ENCODE measurements at places on chromosomes 2 and 18. TPM values are rescaled to one million over a fixed set of nuclear protein-coding genes. Genes with fewer than 3 reads are reported as not detected.

Gene SULT6B1
- polyA plus RNA-seq = not detected

DNA sequence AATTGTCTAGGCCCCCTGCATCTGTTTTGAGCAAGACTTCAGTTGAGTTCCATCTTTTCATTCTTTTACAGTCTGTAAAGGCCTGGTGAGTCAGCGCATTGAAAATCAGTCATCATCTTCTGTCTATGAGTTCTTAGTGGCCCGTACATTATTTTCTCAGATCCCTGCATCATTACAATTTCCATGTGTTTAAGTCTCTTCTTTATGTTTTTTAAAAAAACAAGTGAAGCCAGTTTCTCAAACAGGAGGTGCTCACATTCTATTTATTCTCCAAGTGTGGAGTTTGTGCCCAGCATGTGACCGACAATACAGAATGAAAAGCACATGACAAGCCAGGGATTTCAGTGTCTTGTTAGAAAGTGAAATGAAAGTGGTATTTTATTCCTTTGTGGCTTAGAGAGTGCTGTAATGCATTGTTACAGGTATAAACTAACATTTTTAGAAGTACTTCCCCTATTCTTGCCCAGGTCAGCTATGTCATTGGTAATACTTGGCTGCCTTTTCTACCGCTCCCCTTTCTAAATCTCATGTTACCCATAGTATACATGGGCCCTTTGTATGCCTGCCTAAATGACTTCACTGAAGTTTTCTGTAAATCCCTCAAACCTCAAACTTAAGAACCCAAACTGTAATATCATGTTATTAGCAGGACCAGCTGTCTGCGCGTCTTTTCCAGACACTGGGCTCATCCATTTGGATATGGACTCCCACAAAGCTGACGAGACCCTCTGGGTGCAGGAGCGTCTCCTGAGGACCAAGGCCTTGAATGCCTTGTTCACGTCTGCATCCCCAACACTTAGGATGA lies 67.6 kb downstream of the FEZ2 start:
- no peak for DNase-seq

Gene CRYGC
- polyA plus RNA-seq = not detected

Gene SH3YL1
- polyA plus RNA-seq = 141 TPM

DNA sequence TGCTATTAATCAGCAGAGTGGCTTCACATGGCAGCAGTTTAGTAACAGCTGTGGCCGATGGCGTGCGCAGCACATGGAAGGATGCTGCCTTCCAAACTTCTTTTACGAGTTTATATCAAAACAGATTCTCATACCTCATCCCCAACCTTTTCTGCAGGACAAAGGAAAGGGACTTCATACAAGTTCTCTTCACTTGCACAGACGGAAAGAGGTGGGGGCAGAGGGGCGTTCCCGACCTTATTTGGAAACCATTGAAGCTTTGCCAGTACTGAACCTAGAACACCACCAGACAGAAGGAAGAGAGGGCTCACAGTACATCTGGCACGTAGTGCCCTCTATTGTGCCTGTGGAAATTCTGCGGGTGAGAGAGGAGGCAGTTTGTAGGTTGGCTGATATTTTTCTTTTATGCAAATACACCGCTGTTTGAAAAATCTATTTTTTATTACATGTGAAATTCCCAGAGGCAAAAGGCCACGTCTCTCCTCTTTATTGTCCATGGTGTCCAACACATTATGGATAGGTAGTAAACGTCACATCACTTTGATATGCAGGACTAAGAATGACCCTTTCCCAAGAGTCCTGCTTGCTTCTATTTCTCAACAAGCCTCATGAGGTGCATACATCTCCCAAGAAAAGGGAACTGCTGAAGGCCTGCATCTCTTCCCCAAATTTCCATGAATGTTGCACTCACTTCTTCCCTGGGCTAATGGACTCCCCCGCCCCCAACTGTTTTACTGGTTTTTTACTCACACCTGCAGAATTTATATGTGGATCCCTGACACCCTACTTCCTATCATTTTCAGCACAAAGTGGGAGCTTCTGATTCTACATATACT lies 31.3 kb downstream of the COLEC12 start:
- no peak for DNase-seq

GRCh38 chr2:10709290-10709939 lies 12.0 kb upstream of the ATP6V1C2 start:
- DNase-seq = no peak

Gene TTN
- polyA plus RNA-seq = 1.2 TPM

Gene FAM124B
- 2.6 TPM for polyA plus RNA-seq

GRCh38 chr18:2905854-2906703 lies 59.3 kb downstream of the EMILIN2 start:
- no peak for DNase-seq

- no peak for DNase-seq
Observed at GRCh38 chr2:145812165-145812554, 1292.2 kb upstream of the ZEB2 start.

DNA sequence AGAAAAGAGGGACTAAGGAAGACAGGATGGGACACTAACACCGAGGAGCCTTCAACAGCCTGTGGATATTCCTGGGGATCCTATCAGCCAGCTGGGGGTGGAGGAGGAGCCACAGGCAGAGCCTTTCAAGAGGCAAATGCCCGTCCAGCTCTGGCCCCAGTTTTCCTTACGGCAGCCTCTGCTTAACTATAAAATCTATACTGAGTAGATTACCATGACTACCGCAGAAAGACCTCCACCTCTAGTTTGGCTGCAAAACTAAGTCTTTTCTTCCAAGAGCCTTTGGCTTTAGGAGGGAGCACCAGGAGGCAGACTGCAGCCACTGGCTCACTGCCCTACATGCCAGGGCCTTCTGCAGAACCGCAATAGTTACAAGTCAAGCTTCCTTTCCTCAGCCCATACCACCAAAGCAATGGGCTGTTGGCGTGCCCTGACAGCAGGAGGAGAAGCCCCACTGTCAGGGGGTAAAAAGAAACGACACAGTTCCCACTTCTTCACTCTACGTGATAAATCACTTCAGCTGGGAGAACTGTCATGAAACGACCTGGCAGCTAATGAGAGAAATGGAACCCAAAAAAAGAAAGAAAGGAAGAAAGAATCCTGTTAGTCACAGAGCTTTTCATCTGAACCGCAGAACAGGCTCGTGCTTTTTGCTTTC lies 25.1 kb upstream of the CREB1 start:
- no peak for DNase-seq

Gene CELF4
- polyA plus RNA-seq = 2.9 TPM

Gene CCDC141
- 0.30 TPM for polyA plus RNA-seq

DNA sequence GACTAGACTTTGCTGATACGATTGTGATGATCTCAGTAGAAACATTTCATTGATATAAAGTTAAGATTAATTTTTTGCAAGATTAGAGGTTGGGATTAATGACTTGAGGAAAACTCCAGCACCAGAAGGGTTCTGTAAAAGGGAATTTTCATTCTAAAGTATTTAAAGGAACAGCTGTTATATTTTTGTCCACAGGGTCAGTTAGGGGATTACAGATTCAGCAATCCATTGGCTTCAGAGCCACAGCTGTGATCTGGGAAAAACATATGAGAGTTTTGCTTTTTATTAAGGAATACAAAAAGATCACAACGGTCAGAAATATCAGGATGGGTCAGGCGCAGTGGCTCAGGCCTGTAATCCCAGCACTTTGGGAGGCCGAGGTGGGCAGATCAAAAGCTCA lies 19.6 kb upstream of the REV1 start:
- no peak for DNase-seq

Gene CLEC4F
- 0.12 TPM for polyA plus RNA-seq

- no peak for DNase-seq
Observed at GRCh38 chr2:149972066-149972465, 384.5 kb upstream of the MMADHC start.

Gene SCN3A
- polyA plus RNA-seq = 0.60 TPM

Gene IL36RN
- polyA plus RNA-seq = 0.07 TPM

- no peak for DNase-seq
Observed at GRCh38 chr18:5738526-5738925, 156.8 kb downstream of the TMEM200C start.

GRCh38 chr2:146108993-146109392 lies 1589.1 kb upstream of the ZEB2 start:
- DNase-seq = no peak

All from left kidney (tissue), 8 donors.